DMS79 treated with DMSO at 0.1 percent for 48 hours (cell line): ENCODE measurements at places on chromosomes 1 and 21.

- DNase-seq = no peak
Measured at GRCh38 chr21:46082963-46083790, 14.7 kb upstream of the COL6A2 start.

DNA sequence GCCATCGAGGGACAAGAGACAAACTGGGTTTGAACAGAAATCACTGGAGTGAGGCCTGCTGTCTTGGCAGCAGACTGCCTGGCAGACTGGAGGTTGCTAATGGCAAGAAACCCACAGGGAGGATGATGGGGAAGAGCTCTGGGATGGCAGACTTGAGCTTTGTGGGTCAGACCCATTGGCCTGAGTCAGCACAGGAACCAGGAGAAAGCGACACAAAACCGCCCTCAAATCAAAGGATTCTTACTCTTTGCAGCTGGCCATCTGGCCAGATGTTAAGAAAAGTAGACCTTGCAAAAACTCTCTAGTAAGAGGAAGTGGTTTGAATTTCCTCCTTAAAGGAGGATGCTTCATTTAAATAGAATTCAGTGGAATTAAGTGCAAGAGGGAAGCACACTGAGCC is 195.2 kb upstream of the JUN start:
- no peak for DNase-seq

DNA sequence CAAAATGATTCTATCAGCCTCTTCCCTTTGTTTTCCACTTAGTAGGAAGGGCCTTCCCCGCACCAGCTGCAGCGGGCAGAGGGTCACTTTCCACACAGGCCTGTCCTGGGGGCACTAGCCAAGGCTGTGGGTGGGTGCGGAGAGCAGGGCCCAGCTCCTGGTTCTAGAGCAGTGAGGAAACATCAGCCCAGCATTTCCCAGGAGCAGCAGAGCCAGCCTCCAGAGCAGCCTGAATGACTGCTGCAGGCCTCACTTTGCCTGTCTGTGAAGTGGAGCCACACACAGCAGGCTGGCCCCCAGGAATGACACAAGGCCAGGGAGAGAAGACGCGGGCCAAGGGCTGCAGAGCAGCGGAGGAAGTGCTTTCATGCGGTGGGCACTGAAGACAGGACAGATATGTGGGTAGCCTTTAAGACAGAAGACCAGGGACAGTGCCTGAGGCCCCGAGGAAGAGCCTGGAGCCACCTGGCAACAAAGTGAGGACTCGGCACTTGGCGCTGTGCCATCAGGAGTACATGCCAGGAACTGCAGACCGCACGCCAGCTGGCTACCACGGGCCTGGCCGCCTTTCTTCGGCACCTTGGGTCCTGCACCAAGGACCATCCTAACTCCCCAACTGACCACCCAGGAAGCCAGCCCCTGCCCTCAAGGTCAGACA is 42.0 kb downstream of the ACOT7 start:
- peak; percentile 81 for DNase-seq

- DNase-seq = no peak
Measured at GRCh38 chr1:35345439-35345981, 77.0 kb downstream of the ZMYM4 start.

- DNase-seq = no peak
Measured at GRCh38 chr1:233006541-233006973, 56.1 kb downstream of the NTPCR start.

- no peak for DNase-seq
Measured at GRCh38 chr1:54874079-54874830, 12.7 kb downstream of the DHCR24 start.

GRCh38 chr1:30085811-30086770 is 637.3 kb downstream of the MATN1 start:
- DNase-seq = no peak

DNA sequence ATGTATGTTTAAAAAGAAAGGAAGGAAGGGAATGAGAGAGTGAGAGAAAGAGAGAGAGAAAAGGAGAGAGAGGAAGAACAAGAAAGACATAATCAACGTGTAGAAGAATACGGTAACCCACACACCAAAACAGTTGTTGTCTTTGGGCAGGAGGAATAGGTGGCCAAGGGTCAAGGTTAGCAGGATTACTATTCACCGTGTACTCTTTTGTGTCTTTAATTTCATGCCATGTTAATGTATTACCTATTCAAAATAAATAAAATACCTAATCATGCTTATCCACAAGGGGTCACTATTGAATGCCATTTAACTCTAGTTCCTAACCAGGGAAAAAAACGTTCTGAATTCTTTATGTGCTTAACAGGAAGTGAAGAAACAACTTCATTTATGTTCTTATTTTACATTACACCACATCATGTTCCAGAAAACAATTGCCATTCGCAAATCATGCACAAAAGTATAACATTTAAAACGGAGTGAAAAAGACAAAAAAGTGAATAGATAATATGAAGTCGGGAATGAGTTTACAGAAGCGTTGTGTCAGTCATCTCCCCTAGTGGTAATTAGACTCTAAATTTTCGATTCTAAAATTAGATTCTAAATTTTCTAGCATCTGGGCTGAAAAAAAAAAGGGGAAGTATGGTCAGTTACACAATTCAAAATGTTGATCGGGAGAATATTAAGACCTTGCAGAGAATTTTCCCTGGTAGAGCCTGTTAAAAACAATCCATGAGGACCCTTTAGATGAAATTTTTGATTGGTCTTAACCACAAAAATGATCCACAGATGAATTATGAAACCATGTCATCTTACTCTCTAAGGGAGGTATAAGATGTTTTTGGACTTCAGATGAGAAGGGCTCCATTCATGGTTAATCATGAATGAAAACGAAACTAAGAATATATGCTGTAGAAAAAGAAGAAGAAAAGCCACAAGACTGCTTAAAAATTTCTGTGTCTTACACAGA is 700 bp upstream of the KMO start:
- peak; percentile 83 for DNase-seq

DNA sequence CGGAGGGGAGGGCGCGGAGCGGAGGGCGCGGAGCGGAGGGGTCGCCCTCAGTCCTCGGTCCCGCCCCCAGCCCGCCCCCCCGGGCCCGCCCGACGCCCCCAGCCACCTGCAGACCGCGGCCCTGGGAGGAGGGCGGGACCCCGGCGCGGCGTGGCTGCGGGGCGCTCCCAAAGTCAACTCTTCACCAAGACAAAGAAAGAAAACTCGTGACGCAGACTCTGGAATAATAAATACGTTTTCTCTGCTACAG is 1.2 kb downstream of the HES4 start:
- peak; percentile 36 for DNase-seq

DNA sequence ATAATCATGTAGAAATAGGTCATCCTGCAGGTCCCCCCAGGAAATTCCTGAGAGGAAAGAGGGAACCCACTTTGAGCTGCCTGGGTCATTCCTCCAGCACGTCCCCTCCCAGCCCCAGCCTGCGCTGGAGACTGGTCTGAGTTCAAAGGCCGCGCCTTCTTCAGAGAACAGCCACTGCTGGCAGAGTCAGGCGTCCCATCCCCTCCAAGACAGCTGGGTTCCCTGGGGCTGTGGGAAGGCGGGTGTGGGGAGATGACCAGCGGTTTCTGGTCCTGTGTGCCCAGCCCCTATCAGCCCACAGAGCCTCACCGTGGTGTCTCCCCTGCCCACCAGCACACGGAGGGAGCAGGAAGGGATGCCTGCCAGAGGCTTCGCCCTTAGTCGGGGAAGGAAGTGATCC is 18.0 kb upstream of the TRAPPC10 start:
- no peak for DNase-seq

- no peak for DNase-seq
Measured at GRCh38 chr1:229884765-229885164, 182.3 kb upstream of the GALNT2 start.

GRCh38 chr1:165365341-165365740 is 8.8 kb upstream of the LMX1A start:
- DNase-seq = peak; percentile 43

GRCh38 chr21:45256021-45256911 is 31.4 kb downstream of the POFUT2 start:
- DNase-seq = no peak

DNA sequence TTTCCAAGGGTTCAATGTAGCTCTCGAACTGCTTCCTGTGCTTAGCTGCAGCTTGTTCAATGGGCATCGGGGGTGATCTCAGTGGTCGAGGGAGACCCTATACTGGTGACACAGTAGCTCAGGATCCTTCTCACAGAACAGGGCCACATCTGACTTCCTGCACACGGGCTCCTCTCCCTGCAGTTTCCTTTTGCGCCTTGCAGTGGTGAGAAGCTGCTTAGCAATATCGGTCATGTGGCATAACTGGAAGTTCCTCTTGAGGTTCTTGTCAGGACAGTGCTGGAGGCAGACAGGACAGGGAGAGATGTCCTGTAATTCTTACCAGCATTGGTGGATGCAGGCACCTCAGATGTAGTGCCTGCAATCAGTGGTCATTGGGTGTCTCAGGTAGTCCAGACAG is 140.5 kb upstream of the MAP1LC3C start:
- no peak for DNase-seq

DNA sequence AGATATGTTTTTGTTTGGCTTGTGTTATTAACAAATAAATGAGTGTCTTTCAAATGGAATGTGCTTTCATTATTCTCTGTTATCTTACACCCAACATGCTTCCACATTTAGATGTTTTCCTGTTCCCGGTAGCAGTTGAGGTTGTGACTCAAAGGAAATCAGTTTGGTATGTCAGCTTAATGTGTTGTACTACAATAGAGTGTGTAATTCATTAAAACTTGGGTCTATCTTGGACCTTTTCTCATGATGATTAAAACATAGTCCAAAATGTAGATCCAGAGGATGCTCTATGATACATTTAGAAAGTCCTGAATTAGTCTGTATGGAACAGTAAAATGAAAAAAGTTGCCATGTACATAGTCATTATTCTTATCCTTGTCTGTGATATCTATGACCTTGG is 26.7 kb downstream of the RTCA start:
- DNase-seq = no peak

GRCh38 chr21:41133874-41134522 is 34.0 kb upstream of the BACE2 start:
- peak; percentile 35 for DNase-seq

DNA sequence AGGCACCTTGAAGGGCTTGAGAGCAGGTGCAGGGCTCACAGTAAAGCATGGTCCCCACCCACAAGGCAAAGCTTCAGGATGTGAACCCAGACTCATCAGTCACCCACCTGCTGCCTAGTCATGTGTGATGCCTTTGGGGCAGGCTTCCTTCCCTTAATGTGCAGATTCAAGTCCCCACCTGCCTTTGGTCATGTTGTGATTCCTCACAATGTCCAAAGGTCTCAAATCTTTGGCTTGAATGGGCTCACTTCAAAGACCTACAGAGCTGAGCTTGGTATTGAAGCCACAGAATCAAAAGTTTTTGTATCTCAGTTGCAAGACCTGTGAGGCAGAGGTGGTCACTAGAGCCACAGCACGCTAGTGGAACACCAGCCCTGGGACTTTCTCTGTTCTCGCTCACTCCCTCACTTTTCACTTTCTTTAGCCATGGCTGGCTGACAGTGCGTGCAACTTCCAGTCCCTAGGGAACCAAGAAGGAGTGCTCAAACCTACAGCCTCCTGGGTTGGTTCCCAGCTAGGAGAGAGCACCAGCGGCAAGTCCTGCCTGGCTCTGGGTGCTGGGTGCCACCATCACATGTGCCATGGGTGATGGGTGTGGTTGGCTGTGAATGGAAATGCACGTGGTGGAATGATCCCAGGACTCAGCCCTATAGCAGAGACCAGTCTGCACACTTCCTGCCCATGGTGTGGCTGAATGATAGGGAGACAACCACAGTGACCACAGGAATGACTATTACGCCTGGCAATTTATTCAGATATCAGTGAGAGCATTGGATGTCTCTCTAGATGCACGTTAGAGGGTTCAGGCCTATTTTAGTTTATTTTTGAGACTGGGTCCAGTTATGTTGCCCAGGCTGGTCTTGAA is 26.4 kb upstream of the CLIC6 start:
- DNase-seq = no peak

DNA sequence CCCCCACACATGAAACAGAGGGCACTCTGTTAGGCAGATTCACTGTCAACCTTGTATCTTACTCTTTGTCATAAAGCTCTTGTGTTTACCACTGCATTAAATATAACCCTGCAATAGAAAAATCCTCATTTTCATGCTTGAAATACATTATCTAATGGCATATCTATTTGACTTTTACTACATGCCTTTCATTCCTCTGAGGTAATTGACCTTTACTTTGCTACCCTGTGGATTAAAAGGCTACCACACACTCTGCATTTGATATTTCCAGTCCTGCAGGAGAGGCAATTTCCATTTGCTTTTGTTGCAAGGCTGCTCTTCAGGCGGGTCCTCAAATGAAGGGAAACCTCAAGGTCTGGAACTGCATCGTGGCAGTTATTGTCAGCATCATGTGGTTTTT is 238.0 kb downstream of the NTNG1 start:
- no peak for DNase-seq

- DNase-seq = peak; percentile 57
Measured at GRCh38 chr21:17585875-17586450, 26.7 kb downstream of the BTG3 start.

DNA sequence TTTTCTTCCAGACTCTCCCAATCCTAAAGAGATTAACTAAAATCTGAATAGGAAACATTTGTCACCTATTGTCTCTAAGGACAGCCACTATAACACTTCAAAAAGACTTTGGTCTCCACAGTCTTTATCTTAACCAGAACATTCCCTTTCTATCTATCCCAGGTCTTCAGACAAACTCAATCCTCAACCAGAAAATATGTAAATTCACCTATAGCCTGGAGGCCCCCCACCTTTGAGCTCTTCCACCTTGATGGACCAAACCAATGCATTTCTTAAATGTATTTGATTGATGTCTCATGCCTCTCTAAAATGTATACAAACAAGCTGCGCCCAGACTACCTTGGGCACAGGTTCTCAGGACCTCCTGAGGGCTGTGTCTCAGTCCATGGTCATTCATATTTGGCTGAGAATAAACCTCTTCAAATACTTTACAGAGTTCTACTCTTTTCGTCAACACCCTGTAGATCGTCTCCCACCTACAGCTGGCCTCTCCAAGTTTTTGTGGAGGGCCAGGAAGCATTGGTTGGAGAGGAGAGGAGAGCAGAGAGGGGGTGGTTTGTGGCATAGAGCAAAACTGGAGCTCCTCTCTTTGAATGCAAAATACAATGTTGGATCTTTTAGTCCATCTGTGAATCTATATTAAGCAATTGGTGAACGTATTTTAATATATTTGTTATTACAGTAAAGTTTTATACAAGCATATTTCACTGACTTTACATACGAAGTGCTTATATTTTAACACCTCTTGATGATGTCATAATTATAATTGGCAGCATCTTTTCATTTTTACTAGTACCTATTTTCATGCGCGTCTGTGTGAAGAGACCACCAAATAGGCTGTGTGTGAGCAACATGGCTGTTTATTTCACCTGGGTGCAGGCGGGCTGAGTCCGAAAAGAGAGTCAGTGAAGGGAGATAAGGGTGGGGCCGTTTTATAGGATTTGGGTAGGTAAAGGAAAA is 230.7 kb upstream of the DUSP10 start:
- DNase-seq = no peak
